ENCODE measurements at places on chromosomes 13 and 19.

DNA sequence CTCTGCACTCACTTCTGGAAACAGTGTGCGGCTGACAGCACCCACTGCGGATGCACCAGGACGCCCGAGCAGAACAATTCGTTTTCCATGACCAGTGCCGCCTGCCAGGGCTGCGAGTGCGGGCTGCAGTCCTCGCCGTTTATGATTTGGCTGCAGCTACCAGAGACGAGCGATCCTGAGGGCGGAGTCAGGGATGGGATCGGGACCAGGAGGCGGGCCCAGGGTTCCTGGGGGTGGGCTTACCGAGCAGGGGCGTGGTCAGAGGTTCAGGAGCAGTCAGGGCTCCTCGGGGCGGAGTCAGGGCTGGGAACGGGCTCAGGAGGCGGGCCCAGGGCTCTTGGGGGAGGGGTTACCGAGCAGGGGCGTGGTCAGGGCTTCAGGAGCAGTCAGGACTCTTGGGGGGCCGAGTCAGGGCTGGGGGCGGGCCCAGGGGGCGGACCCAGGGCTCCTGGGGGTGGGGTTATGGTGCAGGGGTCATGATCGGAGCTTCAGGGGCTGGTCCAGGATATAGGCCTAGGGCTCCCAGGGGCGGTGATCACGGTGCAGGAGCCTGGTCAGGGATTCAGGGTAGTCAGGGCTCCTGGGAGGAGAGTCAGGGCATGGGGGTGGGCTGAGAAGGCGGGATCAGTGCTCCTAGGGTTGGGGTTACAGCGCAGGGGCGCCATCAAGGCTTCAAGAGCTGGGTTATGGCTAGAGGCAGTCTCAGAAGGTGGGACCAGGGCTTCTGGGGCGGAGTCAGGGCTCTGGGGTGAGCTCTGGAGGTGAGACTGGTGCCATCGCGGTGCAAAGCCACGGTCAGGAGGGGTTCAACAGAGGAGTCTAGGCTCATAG is 1.7 kb downstream of the KLK4 start:
- DNase-seq, result no peak

DNA sequence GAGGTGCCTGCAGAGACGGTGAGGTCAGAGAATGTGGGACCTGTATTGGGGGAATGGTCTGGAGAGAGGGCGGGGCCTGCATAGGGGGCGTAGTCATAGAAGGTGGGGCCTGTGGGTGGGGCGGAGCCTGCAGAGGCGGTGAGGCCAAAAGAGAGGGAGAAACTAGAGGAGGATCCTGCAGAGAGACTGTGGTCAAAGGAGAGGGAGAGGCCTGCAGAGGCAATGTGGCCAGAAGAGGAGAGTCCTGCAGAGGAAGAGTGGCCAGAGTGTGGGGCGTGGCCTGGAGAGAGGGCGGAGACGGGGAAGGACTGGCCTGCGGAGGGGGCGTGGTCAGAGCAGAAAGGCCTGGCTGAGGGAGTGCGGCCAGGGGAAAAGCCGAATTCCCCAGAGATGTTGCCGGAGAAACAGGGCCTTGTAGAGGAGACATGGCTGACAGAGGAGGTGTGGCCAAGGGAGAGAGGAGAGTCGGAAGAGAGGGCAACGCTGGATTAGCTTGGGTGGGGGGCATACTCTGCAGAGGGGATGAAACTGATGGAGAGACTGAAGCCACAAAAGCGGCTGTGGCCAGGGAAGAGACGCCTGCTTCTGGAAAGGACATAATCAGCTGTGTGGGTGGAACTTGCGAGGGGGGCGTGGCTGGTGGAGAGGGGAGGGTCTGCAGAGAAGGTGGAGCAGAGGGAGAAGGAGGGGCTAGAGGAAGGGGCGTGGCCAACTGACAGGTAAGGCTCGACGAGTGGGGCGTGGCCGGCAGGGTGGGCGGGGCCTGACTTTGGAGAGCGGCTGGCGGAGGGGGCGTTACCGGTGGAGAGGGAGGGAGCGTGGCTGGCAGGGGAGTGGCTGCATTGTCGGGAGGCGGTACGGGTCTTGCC is 2.5 kb downstream of the PRR36 start:
- DNase-seq, result no peak

- no peak for DNase-seq
Observed at GRCh38 chr13:102310691-102311418, 91.0 kb downstream of the FGF14 start.

DNA sequence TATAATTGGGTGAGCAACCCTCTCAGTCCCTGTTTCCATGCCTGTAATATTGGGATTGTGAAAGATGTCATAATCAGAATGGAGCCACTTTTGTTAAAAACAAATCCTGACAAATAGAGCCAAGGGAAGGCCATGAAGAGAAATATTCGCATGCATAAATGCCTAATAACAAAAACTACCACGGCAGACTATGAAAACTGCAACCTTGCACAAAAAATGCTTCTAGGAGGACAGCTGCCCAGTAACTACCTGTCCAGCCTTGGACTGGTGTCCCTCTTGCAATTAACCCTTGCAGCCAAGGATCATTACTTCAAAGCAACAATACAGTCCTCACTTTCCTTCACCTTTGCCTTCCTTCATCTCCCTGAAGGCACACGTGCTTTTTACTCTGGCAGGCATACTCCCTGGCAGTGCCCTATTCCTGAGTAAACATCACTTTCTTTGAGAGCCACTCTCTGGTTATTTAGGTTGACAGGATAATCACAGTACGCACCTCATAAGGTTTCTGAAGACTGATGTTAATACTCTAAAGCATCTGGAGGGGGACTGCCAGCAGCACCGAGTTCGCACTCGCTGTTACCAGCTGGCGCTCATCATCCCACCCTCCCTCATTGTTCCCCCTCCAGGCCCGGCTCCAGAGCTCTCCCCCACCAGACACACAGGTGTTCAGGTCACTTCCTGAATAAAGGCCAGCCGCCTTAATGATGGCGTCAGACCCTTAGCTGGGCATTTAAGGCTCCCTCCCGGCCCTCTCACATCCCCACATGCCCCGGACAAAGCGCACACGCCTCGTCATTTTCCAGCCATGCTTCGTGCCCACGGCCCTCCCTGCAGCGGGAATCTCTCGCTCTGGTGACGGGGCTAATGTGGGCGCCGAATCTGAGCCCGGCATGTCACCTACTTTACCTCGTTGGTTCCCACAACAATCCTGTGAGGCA is 57.3 kb downstream of the CDADC1 start:
- no peak for DNase-seq

DNA sequence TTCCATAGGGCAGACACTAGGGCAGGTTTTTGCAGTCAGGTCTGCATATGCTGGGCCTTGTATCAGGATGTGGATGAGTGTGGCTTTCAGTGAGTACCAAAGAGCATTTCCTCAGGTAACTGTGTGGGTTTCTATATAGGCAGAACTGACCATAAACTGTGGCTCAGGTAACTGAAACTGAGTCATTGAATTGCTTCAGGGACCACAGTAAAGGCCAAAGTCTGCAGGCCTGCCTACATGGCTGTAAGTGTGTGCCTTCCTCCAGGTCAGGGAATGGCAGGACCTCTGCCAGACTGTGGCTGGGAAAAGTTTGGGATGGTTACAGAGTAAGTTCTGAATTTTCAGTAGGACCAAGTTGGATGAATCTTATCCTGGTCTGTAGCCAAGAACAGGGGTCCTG is 85.6 kb downstream of the ZNF486 start:
- no peak for DNase-seq

DNA sequence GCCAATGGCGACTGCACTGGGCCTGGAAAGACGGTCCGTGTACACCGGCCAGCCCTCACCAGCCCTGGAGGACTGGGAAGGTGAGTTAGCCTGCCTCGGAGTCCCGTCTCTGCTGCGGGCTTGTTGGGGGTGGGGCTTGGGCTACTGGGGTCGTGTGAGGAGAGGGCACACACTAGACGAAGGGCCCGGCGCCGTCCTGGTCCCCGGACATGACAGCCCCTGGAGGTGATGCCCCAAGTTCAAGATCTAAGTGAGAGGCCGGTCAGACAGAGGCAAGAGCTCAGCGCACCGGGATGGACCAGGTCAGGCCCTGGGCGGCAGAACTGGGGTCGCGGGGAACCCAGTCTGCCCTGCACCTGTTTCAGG is 1.6 kb downstream of the CILP2 start:
- DNase-seq, result no peak

DNA sequence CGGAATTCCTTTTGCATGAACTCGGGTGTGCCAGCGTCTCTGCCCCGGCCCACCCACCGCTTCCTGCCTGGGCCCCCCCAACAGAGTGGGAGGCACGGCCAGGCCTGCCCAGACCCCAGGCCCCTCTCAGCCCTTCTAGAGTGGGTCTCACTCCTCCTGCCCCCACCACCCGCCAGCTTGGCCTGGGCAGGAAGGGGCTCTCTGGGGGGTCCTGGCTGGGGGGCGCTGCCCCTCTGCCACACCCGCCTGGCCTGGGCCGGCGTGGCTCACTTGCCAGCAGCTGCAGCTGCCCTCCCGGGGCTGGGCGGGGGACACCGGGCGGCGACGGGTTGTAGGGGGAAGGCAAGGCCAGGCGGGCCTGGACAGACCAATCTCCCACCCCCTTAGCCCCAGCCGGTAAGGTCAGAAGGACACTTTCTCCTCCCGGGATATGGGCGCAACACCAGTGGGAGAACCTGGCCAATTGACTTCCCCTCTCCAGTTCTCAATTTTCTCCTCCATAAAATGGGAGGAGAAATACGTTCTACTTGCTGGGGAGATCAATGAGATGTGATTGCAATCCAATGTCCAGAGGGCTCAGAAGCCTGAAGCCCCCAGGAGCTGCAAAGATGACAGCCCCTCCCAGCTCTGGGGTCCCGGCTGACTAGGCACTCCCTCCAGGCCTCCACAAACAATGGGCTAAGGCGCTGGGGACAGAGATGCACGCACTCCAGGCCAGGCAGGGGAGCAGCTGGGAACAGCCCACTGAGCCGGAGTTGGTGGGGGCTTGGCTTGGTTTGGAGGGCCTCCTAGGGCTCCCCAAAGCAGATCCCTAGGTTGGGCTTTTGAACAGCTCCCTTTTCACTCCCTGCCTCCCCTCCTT is 2.4 kb downstream of the CRLF1 start:
- DNase-seq, result no peak
